ENCODE measurements at places on chromosomes 2 and 18.

GRCh38 chr2:228767196-228767595, 503.9 kb downstream of the PID1 start:
- DNase-seq: no peak

DNA sequence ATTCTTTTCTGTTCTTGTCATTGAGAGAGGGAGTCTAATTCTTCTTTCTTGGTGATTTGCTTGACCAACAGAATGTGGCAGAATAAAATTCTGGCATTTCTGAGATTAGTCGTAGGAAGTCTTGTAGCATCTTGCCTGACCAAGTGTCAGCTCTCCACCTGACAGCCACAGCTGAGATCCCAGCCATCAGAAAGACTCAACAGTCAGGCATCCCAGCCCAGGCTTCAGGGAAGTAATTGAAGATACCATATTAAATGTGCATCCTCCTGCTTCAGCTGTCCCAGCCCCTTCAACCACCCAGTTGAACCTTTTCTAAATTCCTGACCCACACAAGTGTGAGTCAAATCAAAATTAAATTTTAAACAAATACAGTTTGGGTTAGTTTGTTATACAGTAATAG, 208.3 kb downstream of the PIK3C3 start:
- no peak for DNase-seq

GRCh38 chr2:173940208-173941020, 24.8 kb downstream of the SP3 start:
- no peak for DNase-seq

- DNase-seq: no peak
Observed at GRCh38 chr2:140862181-140862580, 1268.6 kb downstream of the LRP1B start.

GRCh38 chr2:188975497-188976102, 1.4 kb downstream of the COL3A1 start:
- no peak for DNase-seq

DNA sequence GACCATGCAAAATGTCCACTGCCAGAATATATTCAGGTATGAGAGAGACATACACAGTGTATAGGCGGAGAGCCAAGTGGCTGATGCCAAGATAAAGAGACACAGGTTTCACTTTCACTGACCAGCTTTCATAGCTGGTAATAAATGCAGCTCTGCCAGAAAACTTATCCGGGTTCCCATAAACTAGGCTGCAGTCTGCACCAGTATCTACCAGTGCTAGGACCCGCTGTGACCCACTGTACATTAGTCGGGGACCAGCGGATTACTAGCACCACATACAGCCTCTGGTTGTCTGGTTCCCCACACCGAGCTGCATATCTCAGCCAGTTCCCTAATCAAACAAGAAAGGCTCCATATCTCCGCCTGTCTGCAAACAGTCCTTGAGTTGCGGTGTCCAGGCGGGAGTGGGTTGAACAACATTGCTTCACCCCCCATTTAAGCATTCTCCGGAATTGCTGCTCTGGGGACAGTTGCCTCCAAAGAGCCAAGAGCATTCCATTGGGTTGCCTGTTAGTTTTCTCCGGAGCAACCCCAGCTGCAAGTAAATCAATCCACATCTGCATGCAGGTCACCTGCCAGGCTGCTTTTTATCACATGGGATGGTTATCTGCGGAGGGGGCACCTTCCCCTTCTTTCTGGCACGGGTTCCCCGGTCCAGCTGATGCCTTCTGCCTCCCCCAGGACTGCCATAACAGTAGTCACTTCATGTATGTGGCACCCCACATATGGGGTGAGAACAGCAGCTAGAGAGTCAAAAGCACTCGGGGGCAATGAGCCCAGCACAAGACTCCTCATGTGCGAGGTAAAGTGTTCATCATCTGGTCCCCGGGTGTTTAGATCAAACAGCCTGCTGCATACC, 18.0 kb upstream of the KLHL23 start:
- no peak for DNase-seq

DNA sequence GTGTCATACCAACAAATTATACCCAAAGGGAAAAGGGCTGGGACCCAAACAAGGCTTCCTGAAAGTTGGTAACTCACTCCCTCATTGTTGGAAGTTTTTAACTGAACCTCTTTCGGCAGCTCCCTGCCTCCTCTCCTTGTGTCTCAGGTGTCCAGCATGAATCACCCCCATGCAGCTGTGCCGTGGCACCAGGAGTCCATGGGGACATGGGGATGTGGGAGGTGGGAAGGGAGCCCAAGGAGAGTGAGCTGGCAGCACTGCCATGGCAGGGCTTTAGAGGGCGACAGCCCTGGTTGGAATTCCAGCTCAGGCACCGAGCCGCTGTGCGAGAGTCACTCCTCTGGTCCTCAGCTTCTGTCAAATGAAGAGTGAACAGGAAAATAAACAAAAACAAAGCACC, 12.5 kb upstream of the GYPC start:
- DNase-seq: no peak

DNA sequence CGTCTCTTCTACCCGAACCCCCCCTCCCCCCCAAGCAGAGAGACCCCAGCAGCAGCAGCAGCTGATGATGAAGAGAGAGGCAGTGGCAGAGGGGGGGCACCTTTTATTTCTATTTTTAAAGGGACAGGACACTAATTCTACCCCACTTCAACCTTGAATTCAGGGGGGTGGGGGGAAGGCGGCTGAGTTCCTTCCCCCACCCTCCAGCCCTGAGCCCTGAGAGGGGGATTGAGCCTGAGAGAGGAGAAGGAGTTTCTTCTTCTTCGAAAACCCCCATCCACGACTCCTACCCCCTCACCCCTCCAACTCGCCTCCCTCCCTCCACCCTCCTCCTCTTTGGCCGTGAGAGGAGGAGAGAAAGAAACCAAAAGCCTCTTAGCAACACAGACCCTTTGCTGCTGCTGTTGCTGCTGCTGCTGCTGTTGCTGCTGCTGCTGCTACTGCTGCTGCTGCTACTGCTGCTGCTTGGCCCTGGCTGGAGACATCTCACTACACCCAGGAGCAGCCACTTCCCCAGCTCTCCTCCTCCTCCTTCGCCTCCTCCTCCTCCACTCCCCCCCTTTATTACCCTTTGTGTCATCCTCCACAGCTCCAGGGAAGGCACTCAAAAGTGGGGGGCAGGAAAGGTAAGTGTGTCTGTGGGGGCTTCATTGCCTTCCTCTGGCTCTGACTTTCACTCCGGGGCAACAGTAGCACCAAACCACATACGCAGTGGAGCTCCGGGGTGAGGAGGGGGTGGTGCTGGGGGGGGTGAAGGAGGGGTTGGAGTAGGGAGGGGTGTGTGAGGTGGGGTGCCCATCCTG, at the start of gene MBD5:
MBD5 (plus strand) TSS at position 33 of the 803 bp plus-strand sequence.
- DNase-seq: peak; percentile 30

DNA sequence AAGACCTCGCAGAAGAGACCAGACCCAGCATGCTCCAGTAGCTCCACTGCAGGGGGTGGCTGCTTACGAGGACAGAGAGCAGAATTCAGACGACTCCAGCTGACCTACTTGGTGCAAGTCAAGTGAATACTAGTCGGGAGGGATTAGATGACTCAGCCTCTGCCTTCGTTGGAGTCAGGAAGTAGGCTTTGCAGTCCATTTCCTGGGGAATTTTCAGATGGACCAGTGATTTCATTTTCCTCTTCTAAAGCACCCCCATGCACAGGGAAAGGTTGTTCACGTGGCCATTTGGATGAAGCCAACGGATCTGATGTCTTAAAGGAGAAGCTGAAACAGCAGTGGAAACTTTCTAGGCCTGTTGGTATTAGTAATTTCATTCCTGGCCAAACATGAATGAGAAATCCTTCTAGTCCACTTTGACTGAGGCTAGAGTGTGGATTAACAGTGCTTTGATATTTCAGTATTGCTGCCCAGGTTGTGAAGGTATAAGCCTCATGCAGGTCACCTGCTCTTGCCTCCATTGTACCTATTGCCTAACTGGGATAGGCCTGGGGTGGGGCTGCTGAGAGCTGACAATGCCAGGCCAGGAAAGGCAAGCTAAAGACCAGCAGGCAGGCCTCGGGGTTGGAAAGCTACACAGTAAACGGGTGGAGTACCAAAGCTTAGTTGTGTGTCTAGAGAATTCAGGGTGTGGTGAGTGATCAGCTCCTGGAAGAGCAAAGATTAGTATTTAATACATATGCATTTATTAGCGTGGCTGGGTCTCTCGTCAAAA, 117.6 kb upstream of the FOSL2 start:
- DNase-seq: peak; percentile 78

GRCh38 chr2:46538393-46538792, 59.0 kb downstream of the TMEM247 start:
- peak; percentile 88 for DNase-seq

GRCh38 chr2:49901202-49902065, 747.1 kb upstream of the FSHR start:
- DNase-seq: no peak

DNA sequence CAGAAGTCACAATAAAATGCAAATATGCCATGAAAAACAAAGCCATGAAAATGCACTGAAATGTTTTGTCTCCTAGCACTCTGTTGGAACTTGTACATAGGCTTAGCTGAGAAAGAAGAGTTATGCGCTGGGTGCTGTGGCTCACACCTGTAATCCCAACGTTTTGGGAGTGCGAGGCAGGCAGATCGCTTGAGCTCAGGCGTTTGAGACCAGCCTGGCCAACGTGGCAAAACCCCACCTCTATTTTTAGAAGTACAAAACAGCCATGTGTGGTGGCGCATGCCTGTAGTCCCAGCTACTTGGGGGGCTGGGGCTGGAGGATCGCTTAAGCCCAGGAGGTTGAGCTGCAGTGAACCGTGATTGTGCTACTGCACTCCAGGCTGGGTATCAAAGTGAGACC, 39.9 kb downstream of the IRS1 start:
- no peak for DNase-seq

- DNase-seq: no peak
Observed at GRCh38 chr2:42931146-42931817, 138.9 kb upstream of the HAAO start.

DNA sequence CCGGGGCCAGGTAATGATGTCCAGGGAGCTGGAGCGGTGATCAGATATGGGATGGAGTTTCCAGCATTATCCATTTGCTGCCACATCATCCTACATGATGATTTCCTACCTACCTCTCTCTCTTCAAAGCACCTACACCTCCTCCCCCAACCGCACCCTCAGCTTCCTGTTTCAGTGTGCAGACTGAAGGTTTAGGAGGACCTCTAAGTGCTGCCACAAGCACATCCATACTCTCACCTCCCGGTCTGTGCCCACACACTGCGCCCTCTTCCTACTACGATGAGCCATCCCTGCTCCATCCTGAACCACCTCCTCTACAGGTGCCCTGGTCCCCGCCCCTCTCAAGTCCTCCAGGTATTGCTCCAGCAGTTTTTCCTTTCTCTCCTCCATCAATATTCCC, 123.7 kb downstream of the ALPK2 start:
- DNase-seq: no peak

GRCh38 chr18:5490753-5491480, 52.9 kb downstream of the EPB41L3 start:
- peak; percentile 11 for DNase-seq

- DNase-seq: peak; percentile 82
Observed at GRCh38 chr2:42438685-42439084, 55.1 kb downstream of the KCNG3 start.

DNA sequence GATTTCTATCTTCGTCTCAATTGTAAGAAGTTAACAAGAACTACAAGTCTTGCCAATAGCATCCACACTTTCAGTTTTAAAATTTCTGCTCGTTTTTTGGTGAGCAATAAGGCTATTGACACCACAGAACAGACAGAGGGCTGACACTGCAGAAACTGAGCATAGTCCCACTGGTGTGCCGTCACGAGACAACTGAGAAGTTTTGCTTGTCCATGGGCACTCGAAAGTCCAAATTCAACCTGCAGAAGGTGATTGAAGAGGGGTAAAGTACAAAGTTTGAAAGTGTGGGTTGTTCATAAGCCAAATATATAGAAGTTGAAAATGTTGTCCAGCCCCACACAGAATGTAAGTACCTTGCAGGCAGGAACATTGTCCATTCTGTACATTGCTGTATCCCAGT, 63.8 kb upstream of the SP3 start:
- no peak for DNase-seq

GRCh38 chr2:162826921-162827320, 11.6 kb downstream of the KCNH7 start:
- DNase-seq: no peak

- no peak for DNase-seq
Observed at GRCh38 chr2:15986068-15986560, 45.8 kb downstream of the MYCN start.

DNA sequence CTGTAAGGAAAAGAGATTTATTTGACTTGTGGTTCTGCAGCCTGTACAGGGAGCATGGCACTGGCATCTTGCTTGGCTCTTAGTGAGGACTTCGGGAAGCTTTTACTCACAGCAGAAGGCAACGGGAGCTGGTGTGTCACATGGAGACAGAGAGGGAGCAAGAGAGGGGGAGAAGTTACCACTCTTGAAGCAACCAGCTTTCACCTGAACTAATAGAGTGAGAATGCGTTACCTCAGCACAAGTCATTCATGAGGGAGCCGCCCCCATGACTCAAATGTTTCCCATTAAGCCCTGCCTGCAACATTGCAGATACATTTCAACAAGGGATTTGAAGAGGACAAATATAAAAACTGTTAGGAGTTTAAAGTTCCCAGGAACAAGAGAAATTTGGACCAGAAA, 190.0 kb downstream of the CYRIA start:
- DNase-seq: no peak

DNA sequence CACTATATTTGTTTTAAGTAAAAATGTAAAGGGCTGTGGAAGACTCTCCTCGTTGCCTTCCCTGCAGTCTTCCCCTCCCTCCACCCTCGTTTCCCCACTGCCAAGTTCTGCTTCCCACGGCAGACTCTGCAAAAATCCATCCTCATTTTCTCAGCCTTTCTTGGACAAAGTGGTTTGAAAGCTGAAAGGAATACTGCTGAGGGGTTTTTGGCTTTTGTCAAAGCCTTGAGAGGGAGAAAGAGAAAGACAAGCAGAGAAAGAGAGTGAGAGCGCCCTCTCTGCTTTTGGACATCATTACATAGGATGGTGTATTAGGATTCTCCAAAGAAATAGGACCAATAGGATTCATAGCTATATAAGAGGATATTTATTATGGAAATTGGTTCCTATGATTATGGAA, 455.9 kb upstream of the SOX11 start:
- DNase-seq: no peak

All from MV-4-11 (cell line).